Mucosa of gallbladder (tissue), 1 donor: ENCODE measurements at places on chromosomes 2 and 18. TPM values are rescaled to one million over a fixed set of nuclear protein-coding genes. Genes with fewer than 3 reads are reported as not detected.

Gene MYO5B
- 63.1 TPM for total RNA-seq

- no peak for DNase-seq
Observed at GRCh38 chr2:99598441-99598840, 108.6 kb upstream of the REV1 start.

GRCh38 chr2:58030771-58031170 lies 15.8 kb upstream of the VRK2 start:
- no peak for DNase-seq

GRCh38 chr2:127398239-127398590 lies 10.4 kb upstream of the MAP3K2 start:
- DNase-seq: peak; percentile 92

GRCh38 chr2:48940606-48941005 lies 185.1 kb upstream of the LHCGR start:
- no peak for DNase-seq

DNA sequence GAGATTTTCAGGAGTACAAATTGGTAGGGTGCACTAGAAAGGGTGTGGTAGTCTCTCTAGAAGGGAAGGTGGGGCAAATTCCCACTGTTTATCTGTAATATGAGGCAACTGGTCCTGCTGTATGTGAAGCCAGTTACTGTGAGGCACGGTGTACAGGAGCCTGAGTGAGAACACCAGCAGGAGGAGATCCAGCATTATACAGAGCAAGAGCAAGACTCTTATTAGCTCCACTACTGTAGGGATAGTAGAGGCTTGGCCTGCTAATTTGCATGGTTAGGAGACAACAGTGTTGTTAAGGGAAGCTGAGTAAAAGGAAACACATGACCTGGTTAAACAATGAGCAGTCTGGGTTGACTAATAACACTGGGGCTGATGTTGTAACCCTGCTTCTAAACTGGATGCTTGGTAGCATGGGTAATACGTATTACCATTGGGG lies 76.3 kb upstream of the WDSUB1 start:
- DNase-seq: no peak

GRCh38 chr2:61161888-61162287 lies at the start of gene C2orf74:
Gene C2orf74 (plus strand): TSS chr2:61162188. CDS start chr2:61162515, 327 bp downstream.
- DNase-seq: no peak
